Suppressor macrophage treated with lipopolysaccharide for 4 hours (primary cell): ENCODE measurements at places on chromosomes 5 and 9.
A peak's percentile ranks its signal among the peaks of the same experiment; 100 is the strongest.

GRCh38 chr9:104900871-104901270 lies 27.1 kb downstream of the ABCA1 start:
- no peak for DNase-seq

DNA sequence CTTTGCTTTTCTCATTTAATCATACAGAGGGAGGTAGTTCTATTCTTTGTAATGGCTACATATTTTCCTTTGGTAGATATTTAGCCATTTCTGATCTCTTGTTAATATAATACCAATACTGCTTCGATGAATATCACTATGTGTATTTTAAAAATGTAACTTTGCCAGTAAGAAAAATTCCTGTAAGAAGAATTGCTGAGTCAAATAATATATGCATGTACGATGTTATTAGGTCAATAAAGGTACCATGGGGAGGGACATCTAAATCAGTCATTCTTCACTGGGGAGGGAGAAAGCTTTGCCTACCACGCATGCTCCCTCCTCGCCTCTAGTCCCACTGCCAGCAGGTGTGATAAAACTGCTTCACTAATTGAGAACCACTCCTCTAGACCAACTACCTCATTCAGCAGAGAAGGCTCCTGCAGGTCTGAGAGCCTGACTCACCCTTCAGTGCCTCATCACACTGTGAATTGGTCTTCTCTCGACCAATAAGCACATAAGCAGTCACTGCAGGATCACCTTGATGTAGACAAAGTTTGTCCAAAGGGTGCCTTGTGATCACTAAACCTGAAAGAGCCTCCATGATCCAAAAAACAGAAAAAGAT lies 56.1 kb upstream of the TBCA start:
- no peak for DNase-seq

DNA sequence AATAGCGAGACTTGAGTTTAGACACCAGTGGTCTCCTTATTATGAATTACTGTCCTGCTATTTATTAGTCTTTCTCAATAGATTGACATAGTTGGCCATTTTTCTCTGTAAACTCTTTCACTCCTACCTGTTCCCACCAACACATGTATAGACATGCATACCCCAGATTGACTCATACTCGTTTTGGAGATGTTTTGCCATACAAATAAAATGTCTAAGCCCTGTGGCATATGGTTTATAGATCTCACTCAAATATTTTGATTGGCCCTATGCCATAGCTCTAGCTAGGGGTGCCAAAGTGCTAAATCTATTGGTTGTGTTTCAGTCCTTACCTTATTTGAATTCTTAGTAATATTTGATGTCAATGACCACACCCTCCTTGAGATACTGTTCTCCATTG lies 42.3 kb downstream of the CAMK4 start:
- DNase-seq, result no peak

- no peak for DNase-seq
Observed at GRCh38 chr5:133222521-133222920, 170.7 kb downstream of the HSPA4 start.

GRCh38 chr5:137631453-137631852 lies 104.4 kb downstream of the KLHL3 start:
- DNase-seq, result no peak

- DNase-seq, result no peak
Observed at GRCh38 chr5:93006915-93007314, 574.1 kb downstream of the NR2F1-AS1 start.

DNA sequence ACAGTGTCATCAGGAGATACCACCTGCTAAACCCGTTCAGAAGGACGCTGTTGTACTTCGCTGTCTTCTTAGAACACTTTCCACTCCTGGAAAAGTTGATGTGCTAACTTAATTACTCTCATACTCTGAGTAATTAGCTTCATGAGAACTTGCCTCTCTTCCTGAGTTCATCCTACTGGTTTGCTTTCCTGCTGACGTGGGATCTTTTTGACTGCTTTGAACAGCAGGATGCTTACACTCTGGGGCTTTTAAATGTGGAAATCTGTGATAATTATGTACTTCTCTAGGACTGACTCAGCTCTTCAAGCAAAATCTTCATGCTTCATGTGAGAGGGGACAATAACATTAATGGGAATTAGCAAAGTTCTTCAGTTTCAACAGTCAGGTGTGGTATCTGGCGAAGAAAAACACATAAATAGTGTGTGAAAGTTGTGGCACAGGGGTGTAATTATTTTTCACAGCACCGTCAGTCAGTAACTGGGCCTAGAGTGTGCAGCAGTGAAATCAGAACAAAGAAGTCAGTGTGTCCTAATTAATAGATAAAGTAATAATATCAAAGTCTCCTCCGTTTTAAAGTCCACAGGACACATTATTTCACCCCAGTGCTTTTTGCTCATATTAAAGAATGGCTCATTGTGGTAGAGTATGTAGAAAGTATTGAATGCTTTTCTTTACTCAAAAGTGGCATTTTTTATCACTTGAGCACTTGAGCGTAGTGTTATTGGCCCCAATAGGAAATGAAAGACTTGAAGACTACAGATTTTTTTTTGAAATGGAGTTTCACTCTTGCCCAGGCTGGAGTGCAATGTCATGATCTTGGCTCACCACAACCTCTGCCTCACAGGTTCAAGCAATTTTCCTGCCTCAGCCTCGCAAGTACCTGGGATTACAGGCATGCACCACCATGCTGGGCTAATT lies 140.9 kb upstream of the DMRT1 start:
- no peak for DNase-seq

- DNase-seq, result peak; percentile 85
Observed at GRCh38 chr9:116504893-116505480, 182.1 kb upstream of the TRIM32 start.

DNA sequence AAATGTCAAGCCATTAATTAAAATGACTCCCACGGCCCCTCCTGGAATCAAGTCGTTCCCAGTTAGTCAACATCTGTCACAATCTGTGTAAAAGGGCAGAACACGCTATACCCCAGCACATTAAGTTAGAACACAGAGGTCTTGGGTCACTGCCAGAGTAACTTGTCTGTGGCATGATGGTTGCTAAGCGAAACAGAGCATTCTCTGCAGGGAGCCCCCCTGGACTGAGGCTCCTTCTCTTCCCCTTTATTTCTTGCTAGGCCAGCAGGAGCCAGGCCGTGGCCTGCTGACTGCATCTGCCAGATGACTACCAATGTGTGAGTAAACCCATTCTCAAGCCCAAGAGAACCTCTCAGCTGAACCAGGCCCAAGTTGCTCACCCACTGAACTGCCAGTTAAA lies 51.9 kb upstream of the ZBED3 start:
- DNase-seq, result no peak

DNA sequence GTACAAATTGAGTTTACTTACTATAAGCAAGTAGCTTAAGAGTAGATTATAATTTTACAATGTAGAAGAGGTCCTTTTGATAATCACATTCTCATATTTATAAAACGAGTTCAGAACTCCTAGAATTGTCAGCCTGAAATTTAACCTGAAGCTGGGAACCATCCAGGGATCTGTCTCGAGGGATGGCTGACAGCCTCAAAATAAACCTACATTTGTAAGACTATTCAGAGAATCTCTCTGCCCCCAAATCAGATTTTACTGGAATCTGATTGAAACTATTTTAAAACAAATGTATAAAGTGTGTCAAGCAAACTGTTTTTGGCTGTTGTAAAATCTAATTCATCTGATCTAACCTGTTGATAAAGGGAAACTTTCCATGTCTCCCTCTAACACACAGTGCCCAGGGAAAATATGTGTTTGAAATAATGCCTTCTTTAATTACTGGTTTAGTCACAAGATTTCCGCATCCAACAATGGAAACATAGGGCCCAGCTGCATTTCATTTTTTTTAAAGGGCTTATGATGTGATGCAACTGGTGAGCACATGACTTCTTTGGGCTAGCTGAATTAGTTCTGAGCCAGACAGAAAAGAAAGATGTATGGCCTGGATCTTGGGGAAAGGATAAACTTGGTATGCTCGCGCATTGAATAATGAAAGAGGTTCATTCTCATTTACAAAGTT lies 30.3 kb downstream of the SLC25A46 start:
- DNase-seq, result no peak

- DNase-seq, result peak; percentile 3
Observed at GRCh38 chr5:14901462-14902051, 30.0 kb upstream of the ANKH start.

- DNase-seq, result no peak
Observed at GRCh38 chr9:83629433-83630104, 6.6 kb downstream of the IDNK start.

GRCh38 chr5:44536650-44537260 lies 147.5 kb upstream of the FGF10 start:
- DNase-seq, result peak; percentile 24

DNA sequence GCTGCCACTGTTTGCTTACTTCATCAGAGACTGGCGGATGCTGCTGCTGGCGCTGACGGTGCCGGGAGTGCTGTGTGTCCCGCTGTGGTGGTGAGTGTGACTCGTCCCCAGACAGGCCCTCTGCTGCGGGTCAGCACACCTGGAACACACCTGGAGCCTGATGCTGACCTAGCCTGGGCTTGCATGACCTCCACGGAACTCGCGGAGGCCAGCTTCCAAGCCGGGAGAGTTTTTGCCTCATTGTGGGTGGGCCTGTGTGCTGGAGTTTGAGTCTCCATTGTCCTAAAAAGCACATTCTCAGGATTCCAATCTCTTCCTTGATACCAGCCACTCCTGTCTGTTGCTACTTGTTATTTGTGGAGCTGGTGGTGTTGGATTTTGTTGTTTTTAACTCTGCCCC lies 28.1 kb downstream of the SLC22A4 start:
- no peak for DNase-seq

GRCh38 chr9:80163889-80164288 lies 592.1 kb downstream of the TLE4 start:
- no peak for DNase-seq

DNA sequence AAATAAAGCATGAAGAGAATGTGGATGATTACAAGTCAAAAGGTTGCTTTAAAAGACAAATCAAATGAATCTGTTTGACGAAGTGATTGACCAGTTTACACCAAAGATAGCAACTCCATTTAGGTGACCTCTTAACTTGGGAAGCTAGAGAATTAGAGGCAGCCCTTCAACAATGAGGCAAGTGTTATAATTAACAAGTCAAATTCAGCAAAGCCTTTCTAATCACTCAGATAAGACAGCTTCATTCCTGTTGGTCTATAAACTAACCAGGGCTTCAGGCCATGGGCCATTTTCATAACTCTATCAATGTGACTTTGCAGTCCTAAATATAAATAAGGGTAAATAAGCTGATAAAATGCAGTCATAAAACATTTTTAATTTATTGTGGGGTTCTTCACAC lies 712.2 kb upstream of the SEMA6A start:
- DNase-seq, result no peak

DNA sequence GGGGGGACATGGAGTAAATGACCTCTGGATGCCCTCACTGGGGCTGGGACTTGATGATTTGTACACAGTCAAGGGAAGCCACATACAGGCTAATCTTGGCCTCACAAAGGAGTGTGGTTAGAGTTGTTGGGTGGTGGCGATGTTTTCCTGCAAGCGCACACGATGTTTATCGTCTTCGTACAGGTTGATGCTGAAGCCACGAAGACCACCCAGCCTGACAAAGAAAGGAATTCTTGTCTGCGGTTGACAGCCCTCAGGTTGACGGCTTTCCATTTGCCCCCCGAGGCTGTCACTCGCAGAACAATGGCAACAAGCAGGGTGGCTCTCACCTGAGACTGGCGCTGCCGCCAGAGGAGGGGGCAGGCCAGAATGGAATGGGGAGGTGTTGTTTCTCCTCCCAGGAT lies 14.1 kb upstream of the XPA start:
- no peak for DNase-seq

GRCh38 chr5:51382521-51383130 lies 622 bp upstream of the ISL1 start:
- no peak for DNase-seq
